ENCODE measurements at places on chromosomes 7 and 10.

- no peak for DNase-seq
Observed at GRCh38 chr7:111980725-111981124, 225.5 kb downstream of the DOCK4 start.

DNA sequence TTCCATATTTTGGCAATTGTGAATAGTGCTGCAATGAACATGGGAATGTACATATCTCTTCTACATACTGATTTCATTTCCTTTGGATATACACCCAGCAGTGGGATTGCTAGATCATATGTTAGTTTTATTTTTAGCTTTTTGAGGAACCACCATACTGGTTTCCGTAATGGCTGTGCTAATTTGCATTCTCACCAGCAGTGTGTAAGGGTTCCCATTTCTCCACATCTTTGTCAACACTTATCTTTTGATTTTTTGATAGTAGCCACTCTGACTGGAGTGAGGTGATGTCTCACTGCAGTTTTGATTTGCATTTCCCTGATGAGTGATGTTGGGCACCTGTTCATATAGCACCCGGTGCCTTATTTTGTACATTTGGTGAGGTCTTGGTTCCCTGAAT is 519.6 kb downstream of the REEP3 start:
- DNase-seq = no peak

DNA sequence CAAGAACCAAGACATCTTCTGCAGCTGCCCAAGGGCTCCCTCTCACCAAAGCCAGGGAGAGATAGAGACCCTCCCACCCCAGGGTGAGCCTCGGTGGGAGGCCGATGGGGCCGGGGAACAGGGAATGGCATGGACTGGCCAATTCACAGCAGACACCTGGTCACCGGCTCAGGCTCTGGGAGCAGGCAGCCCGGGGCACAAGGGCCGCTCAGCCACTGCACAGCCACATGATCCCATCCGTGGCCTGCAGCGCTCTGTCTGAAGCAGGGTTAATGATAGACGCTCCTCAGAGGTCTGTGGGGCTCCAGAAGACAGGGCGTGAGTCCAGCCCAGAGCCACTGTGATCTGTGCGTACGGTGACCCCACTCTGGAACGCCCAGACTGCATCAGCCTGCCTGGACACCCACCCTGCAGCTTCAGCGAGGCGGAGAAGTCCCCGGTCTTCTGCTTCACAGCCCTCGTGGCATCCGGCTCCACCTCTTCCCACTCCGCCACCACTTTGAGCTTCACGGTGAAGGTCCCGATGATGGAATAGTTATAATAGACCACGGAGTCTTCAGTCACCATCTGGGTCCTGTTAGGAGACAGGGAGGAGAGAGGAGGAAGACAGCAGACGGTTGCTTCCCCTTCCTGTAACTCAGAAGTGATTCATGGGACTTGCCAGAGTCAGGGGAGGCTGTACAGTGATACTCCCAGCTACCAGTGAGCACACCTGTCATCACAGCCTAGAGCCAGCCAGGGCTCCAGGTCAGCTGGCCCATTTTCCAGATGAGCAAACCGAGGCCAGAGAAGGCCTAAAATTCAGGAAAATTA is 14.0 kb downstream of the TMEM130 start:
- DNase-seq = no peak

- DNase-seq = no peak
Observed at GRCh38 chr10:92757066-92757710, 67.4 kb downstream of the HHEX start.

GRCh38 chr10:43939939-43940820 is 291.5 kb upstream of the ZNF32 start:
- DNase-seq = no peak

GRCh38 chr10:46557319-46558121 is 1.1 kb upstream of the GPRIN2 start:
- DNase-seq = no peak

- DNase-seq = no peak
Observed at GRCh38 chr7:80078159-80078731, 56.4 kb upstream of the GNAI1 start.

GRCh38 chr10:96285331-96285752 is 14.0 kb upstream of the BLNK start:
- no peak for DNase-seq

DNA sequence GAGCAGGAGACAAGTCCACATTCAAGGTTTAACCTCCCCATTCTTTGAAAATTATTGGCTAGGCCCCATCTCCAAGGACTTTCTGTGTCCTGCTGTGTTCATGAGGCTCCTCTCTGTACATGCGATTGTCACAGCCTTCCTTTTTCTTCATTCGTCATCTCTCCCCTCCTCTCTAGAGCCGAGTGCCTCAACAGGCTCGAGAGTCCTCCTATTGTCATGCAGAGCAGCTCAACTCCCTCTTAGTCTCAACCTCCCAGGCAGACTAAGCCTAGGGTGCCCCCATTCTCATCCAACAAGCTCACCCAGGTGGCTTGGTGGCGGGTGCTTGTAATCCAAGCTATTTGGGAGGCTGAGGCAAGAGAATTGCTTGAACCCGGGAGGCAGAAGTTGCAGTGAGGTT is 35.1 kb upstream of the SAMD8 start:
- no peak for DNase-seq

DNA sequence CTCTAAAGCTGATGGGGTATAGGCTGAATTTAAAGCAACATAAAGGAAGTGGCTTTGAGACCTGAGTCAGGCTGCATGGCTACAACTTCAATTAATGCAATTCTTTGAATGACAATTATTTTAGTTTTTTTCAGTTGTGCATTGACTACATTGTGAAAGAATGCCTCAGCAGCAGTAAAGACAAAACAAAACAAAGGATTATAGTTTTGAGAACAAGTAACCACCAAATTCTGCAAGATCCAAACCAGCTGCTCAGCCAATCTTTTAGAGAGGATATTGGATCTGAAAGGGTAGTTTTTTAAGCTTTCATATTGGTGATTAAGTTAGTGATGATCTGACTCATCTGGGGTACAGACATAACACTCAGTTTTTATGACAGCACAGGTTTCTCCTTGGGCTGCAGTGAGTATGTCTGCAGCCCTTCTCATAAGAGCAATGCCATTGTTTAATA is 40.6 kb upstream of the ABCA13 start:
- no peak for DNase-seq

- no peak for DNase-seq
Observed at GRCh38 chr7:12066521-12066920, 144.6 kb upstream of the TMEM106B start.

DNA sequence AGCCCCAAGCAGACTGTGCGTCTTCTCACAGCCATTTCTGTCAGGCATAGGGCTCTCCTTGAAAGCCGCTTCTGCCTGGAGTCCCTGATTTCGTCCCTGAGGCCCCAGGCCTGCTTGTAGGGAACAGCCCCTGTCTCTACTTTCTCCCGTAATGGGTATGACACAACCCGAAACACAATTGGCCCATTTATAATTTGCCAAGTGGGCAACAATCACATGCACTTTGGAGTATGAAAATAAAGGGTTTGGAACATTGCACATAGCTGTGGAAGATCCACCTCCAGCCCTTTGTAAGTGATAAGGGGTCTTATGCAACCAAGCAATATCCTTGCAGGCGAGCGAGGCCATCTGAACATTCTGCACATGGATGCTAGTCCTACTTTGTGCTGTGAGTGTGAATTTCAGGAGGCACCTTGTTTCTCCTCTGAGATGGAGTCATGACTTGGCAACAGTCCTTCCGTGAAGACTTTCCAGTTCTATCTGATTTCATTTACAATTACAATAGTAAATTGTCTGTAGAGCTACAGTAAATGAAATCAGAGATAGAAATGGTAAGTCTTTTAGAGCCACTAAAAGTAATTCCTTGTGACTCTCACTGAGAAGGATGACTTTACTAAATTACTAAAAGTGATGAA is 141.5 kb downstream of the CUBN start:
- no peak for DNase-seq

- no peak for DNase-seq
Observed at GRCh38 chr10:7846591-7846990, 28.3 kb downstream of the TAF3 start.

DNA sequence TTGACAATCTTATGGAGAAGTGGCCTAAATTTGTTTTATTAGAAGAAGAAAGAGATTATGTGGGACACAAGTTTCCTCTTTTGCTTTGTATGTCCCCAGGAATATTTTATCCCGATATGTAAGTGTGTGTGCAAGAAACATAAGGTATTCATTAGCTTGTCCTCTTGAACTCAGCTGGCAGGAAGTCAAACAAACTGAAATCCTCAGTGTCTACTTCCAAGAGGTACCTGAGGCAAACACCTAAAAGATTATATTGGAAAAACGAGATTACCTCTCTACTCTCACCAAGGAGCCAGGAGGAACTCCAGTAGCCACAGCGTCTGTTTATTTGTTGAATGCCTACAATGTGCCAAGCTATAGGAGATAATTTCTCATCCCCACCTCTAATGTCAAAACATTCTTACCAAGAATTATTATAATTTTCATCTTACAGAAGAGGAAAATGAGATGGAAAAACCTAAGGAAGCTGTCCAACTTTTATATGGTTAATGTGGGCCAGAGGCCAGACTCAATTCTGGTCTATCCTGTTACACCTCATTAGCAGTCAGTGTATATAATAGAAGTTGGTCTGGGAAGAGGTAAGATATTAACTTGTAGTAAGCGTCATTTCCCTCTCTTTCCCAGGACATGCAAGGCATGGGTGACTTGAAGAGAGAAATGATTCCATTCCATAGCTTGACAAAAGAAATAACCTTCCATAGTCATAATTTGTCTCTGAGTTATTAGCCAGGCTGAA is 692.7 kb downstream of the MAGI2 start:
- no peak for DNase-seq

- no peak for DNase-seq
Observed at GRCh38 chr7:13998866-13999265, 9.4 kb upstream of the ETV1 start.

DNA sequence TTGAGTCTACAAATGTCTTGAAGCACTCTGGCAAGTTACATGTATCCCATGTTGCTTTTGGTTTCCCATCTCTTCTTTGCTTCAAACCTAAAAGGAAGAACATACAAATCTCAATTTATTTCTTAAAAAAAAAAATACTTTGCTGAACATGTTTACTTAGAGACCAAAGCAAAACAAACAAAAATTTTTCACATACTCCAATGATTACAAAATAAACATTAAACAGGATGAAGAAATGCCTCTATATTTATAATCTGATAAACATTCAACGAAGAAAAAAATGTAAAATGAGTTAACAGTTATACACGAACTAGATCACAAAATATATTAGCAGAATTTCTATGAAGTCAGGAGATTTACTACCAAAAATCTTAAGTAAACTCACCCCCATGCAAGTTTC is 31.3 kb downstream of the FAM204A start:
- DNase-seq = no peak

DNA sequence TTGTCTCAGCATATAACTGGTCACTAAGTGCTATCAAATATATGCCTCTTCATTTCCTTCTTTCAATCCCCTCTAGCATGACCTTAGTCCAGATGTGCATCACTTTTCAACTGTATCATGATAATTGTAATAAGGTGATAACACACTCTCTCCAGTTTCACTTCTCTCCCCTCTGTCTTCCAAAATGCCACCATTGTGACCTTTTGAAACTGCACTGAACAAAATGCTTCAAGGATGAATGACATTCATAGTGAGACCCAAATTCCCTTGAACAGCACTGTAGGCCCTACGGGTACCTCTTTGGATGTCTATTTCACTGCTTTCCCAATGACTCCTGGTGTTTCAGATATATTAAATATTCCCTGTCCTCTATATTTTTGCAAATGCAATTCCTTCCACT is 224.8 kb downstream of the DNAJB9 start:
- DNase-seq = no peak

DNA sequence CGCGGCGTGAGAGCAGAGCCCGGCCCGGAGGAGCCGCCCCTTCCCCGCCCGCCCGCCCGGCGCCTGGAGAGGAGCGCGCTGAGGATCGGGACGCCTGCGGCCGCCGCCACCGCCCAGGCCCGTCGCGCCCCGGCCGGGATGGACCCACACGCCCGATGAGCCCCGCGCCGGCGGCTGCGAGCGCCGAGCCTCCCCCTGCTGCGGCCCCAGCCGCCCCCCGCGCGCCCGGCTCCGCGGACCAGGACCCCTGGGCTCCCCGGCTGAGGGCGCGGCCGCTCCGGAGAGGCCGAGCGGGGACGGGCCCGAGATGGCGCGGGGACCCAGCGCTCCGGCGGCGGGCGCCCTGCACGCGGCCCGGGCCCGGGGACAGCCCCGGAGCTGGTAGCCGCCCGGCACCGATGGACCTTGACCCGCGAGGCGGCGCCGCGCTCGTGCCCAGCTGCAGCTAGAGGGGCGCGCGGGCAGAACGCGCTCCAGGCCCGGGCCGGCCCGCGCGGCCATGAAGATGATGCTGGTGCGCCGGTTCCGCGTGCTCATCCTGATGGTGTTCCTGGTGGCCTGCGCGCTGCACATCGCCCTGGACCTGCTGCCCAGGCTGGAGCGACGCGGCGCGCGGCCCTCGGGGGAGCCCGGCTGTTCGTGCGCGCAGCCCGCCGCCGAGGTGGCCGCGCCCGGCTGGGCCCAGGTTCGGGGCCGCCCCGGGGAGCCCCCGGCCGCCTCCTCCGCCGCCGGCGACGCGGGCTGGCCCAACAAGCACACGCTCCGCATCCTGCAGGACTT is 520 bp downstream of the FAM20C start:
- no peak for DNase-seq

GRCh38 chr7:70764701-70765208 is 367.2 kb upstream of the GALNT17 start:
- DNase-seq = no peak

- DNase-seq = no peak
Observed at GRCh38 chr7:29369909-29370488, 175.4 kb downstream of the CHN2 start.

DNA sequence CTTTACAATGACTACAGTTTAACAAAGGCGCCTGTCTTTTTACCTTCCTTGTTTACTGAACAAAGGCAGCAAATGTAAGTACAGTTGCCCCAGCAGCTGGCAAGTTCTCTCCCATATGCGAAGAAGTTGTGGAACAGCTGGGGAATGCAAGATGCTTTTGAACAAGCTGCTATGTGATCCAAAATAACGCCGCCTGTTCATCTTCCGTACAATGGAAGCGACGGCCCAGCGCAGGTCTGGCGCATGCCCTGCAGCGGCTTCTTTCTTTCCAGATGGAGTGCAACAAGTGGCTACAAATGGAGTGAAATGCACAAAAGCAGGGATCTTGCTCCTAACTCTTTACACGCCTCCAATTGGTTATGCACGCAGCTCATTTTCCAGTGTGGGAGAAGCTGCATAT is 97.0 kb upstream of the SVIL start:
- no peak for DNase-seq

GRCh38 chr7:73353243-73353642 is 25.3 kb downstream of the FKBP6 start:
- DNase-seq = no peak

DNA sequence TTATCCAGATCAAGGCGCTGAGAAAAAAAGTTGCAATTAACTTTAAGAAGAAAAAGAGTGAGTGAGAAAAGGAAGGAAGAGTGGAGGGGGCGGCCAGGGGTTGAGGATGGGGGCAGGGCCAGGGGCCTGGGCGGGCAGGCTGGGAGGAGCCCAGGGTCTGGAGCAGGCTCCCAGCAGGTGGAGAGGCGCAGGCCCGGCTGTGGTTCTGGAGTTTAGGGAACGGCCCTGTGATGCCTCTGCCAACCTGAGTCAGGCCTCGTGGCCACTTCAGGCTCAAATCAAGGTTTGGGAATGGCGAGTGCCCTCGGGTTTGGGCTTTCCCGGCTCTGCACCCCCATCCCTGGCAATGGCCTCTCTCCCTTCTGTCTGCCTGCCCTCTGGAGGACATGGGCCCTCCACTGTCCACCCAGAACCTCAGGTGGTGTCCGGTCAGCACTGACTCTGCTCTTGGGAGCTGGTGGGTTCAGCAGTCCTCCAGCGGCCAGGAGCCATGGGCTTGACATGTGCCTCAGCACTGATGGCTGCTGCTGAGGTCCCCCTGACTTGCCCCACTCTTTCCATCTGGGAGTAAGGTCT is 41.0 kb upstream of the EMX2 start:
- no peak for DNase-seq

- no peak for DNase-seq
Observed at GRCh38 chr10:75350791-75351190, 50.8 kb downstream of the ZNF503 start.
